ENCODE measurements at places on chromosomes 11 and 22.

DNA sequence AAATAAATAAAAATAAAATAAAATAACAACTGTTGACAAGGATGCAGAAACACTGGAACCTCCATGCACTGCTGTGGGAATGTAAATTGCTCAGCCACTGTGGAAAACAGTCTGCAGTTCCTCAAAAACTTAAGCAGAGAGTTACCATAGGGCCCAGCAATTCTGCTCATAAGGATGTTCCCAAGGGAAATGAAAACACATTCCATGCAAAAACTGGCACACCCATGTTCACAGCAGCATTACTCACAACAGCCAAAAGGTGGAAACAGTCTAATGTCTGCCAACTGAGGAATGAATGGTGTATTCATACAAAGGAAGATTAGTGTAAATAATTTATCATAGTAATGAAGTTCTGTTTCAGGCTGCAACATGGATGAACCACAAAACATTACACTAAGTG, 3.2 kb upstream of the KRTAP5-10 start:
- no peak for DNase-seq

DNA sequence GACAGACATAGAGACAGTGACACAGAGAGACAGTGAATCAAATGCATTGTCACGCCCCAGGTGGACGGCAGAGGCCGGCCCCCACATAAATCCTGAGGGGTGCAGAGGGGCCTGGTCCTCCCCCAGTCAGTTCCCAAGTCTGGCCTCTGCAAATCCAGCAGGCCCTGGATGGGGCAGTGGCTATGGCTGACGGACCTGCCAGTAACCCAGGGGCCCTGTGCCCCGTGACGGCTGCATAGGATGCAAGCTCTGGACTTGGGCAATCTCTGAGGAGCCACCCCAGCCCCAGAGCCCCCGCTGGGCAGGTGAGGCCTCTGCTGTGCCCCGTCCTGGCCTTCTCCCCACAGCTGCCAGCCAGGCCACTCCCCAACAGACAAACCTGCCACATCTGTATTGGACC, 204.5 kb downstream of the BRD1 start:
- no peak for DNase-seq

- no peak for DNase-seq
Measured at GRCh38 chr11:68867066-68867465, 25.4 kb upstream of the CPT1A start.

- peak; percentile 80 for DNase-seq
Measured at GRCh38 chr11:123069908-123070821, 8.2 kb upstream of the HSPA8 start.

DNA sequence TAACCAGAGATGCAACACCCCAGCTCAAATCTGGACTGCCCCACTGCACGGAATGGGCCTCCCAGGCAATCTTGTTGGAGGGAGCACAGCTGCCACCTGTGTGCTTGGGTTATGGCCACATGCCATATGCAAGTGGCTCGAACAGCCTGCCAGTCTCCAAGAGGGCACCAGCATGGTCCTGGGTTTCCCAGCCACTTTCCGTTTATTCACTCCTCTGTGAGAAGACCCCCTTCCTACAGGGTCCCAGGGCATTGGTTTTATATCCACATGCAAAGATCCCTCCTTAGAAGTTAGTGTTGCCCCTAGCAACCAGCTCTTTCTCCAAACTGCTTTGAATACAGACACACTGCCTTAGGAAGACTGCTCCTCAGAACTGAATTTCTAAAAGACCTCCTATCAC, 487.8 kb downstream of the BUD13 start:
- no peak for DNase-seq

GRCh38 chr22:46465793-46466192, 71.6 kb downstream of the CELSR1 start:
- DNase-seq = no peak

GRCh38 chr11:61533039-61533375, 24.5 kb downstream of the LRRC10B start:
- DNase-seq = no peak

DNA sequence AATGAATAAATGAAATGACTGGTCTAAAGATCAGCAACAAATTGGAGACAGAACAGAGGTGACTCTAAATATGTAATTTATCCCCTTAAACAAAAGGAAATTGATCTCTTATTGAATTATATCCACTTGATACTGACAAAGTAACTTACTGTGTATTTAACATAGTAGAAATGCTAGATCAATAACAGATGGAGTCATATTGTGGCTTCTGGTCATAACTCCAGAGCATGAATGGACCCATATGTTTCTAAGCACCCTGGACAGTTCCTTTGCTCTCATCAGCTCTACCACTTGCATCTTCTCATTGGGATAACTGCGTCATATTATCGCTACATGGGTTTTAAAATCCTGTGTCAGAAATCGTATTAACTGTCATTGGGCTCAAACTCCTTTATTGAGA, 222.3 kb downstream of the ETS1 start:
- peak; percentile 23 for DNase-seq

DNA sequence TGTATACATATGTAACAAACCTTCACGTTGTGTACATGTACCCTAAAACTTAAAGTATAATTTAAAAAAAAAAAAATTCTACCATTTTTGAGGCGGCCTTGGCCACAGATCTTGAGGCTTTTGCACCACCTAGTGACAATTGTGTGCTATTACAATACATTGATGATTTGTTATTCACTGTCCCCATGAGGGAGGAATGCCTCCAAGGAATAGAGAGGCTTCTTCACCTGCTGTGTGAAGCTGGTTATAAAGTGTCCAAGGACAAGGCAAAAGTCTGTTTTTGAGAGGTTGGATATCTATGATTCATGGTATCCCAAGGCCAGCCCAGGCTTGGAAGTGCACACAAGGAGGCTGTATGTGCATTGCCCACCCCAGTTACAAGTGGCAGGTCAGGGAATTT, 30.7 kb downstream of the SLC22A25 start:
- DNase-seq = no peak

DNA sequence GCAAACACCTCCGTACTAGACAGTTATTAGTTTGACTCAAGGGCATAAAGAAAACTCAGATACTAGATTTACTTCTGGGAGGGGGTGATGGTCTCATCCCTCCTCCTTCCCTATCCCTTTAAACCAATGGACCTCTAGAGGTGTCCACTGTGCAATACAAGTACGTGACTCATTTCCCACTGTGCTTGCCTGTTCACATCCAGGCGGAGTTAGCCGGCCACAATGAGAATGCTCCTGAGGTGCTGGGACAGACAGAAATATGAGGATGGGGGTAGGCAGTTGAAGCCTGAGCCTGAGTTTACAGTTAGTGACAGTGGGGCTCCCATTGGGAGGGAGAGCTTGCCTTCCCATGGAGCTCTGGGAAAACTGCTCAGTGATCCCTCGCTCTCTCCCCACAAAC, 8.4 kb upstream of the PMM1 start:
- no peak for DNase-seq

DNA sequence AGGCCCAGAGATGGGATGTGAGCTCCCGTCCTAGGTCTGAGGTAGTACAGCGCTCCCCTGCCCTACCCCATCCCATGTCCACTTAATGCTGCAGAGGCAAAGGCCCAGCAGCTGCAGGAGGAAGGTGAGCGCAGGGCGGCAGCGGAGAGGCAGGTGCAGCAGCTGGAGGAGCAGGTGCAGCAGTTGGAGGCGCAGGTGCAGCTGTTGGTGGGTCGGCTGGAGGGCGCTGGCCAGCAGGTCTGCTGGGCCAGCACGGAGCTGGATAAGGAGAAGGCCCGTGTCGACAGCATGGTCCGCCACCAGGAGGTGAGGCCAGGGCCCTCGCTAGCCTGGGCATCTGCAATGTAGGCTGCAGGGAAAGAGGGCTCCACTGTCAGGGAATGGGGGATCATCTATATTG, 15.2 kb downstream of the CCDC157 start:
- DNase-seq = no peak

GRCh38 chr11:67056267-67057204, at the start of gene RHOD:
TSS of gene RHOD (plus strand) at chr11:67056847. CDS start at chr11:67056903, 56 bp downstream.
- DNase-seq = no peak

GRCh38 chr11:86594746-86595145, 77.7 kb downstream of the ME3 start:
- DNase-seq = no peak

- no peak for DNase-seq
Measured at GRCh38 chr11:94574193-94574961, 7.2 kb downstream of the PIWIL4 start.

DNA sequence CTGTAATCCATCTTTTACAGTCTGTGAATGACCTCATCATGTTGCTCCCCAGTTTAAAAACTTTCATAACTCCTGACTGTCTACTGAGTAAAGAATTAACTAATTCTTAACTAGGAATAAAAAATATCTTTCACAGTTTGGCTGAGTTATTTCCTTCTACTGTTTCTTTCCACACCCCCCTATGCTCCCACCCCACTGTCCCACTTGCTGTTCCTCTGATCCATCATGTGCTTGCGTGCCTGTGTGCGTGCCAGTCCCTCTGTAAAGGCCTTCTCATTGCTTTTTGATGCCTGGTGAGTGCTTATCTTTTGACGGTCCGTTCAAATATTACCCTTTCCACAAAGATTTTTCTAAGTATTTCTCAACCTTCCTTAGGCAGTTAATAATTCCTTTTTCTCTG, 55.6 kb downstream of the ATG16L2 start:
- no peak for DNase-seq

GRCh38 chr11:125090816-125091215, 20.6 kb downstream of the TMEM218 start:
- no peak for DNase-seq

DNA sequence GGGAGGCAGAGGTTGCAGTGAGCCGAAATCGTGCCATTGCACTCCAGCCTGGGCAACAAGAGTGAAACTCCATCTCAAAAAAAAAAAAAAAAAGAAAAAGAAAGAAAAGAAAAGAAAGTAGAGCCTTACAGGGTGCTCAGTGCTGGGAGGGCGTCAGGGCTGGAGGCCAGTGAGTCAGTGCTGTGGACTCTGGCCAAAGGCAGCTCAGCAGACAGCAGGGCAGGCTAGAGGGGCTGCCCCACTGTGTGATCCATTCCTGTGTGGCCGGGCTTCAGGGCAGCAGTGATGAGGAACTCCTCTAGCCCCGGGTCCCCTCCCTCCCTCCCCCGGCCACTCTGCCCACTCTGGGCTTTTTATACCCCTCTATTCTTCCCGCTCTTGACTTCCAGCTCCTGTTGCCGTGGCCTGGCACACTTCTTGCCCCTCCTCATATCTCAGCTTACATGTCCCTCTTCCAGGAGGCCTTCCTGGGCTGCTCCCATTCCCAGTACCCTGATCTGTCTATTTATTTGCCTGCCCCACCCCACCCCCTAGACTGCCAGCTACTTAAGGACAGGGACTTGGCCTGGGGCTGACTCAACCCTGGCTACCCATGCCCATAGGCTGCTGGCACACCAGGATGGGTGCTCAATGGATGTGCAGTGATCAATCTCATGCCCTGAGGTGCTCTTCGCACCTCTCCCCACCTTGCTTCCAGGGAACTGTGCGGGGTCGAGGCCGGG, 10.1 kb downstream of the SYT12 start:
- DNase-seq = no peak

DNA sequence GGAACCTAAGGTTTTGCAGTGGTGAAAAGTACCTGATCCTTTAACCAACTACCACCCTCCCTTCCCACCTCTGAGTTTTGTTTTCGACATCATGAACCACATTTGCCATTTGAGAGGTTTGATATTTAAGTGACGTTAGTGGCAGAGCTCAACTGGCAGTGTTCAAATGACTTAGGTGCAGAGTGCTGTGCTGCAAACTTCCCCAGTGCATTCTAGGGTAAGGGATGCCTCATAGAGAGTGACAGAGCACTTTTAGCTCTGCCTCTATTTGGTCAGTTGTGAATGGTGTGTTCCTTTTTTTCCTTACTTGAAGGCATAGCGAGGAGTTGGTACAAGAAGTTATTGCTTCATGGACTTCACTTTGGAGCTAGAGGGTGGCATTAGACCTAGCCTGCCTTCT, 9.4 kb downstream of the BMAL1 start:
- DNase-seq = no peak

GRCh38 chr11:26276798-26277424, 55.0 kb upstream of the ANO3 start:
- DNase-seq = peak; percentile 25

GRCh38 chr11:19770277-19770676, 57.6 kb downstream of the NAV2 start:
- DNase-seq = no peak
